Stimulated activated CD4-positive, alpha-beta T cell treated with anti-CD3 and anti-CD28 coated beads, Interleukin-1b, Interleukin-23, amount 100 ng/mL, for 4 hours (primary cell): ENCODE measurements at places on chromosomes 5 and 9.

DNA sequence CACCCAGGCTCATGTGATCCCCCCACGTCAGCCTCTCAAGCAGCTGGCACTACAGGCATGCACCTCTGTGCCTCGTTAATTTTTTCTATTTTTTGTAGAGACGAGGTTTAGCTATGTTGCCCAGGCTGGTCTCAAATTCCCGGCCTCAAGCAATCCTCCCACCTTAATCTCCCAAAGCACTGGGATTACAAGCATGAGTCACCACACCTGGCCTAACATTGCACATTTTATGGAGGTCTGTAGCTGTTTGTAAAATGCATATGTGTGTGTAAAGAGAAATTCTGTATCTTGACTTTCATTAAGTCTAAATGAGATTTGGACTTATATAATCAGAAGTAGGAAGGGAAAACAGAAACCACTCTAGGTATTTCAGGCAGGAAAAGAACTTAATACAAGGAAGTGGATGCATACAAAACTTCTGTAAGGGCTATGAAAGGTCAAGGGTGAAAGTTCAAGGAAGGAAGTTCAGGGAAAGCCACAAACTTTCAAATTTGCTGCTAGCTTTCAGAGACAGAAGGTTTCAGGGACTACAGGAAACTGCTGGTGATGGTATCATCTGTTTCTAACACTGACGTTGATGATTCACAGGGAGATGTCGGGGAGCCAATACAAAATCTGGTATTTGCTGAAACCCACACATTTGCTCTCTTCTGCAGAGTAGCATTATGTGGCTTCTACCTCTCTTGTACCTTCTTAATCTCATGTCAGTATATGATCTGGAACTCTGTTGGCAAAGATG is 209.4 kb downstream of the PIK3R1 start:
- no peak for DNase-seq

GRCh38 chr5:59067956-59068656 is 485.2 kb downstream of the RAB3C start:
- no peak for DNase-seq

GRCh38 chr5:160469156-160470144 is 47.8 kb downstream of the PTTG1 start:
- no peak for DNase-seq

DNA sequence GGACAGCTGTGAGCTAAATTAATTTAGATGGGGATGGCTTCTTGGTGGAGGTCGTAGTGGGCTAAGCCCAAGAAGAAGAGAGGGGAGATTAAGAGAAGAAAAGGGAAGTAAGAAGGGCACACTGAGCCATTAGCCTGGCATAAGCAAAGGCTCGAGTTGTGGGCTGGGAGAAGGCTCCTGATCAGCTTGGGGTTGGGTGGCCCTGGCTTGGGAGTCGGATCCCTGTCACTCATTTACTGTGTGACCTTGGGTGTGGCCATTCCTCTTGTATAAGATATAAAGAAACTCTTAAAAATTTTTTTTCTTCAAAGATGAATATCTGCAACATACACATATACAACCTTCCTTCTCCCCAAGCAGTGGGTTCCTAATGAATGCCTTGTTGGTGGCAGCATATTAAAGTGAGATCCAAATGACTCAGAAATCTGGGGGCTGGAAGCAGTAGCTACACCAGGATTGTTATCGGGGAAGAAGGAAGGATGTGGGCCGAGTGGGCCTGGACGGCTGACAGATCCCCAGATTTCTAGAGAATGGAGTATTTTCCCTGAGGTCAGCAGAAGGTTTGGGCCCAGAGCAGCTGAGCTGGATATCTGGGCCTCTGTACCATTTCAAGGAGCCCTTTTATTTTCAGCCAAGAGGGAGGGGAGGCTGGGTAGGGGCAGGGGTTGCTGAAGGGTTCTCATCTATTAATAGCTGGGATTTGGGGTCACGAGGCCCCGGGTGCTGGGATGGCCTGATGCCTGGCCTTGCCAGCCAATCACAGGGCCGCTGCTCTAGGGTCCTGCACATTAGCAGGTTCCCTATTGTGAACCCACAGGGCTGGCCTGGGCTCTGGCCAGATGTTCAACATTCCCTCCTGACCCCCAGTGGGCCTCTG is 52.1 kb downstream of the PPARGC1B start:
- no peak for DNase-seq

DNA sequence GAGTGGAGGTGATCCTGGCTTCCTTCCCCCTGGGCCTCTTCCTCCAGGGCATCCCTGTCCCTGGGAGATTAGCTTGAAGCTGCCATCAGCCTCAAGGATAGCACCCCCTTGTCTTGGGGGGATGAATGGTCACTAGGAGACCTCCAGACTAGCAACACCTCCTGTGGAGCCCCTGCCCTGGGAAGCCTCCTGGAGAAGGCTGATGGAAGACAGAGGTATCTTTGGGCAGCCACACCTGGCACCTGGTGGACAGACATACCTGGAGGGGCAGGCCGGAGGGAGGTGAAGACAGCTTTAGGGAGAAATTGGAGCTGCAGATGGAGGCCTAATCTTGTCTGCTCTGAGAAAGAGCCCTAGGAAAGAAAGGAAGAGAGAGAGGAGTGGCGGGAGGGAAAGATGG is 9.0 kb upstream of the TTLL11 start:
- DNase-seq = no peak

- no peak for DNase-seq
Observed at GRCh38 chr9:135339378-135339973, 140.1 kb upstream of the PPP1R26 start.

- no peak for DNase-seq
Observed at GRCh38 chr5:1808439-1808838, 7.2 kb downstream of the NDUFS6 start.

- no peak for DNase-seq
Observed at GRCh38 chr5:22242532-22242931, 610.6 kb downstream of the CDH12 start.

DNA sequence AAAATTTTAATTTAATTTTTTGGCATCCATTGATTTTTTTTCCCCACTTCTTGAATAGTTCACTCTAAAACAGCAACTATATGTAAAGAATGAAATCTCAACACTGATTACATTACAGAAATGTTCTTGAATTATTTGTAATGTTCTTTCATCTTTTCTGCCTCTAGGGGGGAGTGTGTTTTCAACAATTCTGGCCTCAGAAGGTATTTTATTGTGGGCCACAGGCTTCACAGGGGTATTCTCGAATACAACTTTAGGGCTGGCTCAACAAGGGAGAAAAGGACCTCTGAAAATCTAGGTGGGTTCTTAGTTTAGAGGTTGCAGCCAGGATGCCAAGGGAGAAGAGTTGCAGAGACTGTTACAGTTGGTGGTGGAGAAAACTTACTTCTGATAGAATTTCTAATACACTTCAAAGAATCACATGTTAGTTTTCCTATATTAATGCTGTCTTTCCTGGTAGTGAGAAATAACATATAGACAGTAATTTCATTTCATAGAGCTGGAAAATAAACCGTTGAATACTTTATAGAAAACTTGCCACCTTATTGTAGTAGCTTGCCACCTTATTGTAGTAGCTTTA is 3.6 kb upstream of the NPR3 start:
- DNase-seq = no peak
